ENCODE measurements at places on chromosomes 3 and 15.

DNA sequence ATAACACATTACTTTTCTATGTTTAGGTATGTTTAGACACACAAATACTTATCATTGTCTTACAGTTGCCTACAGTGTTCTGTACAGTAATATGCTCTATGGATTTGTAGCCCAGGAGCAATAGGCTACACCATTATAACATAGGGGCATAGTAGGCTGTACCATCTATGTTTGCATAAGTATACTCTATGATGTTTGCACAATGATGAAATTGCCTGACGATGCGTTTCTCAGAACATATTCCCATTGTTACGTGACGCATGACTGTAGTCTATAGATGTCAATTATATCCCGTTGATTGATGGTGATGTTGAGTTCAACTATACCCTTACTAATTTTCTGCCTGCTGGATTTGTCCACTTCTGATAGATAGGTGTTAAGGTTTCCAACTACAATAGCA, 139.4 kb upstream of the PFN2 start:
- DNase-seq = no peak

DNA sequence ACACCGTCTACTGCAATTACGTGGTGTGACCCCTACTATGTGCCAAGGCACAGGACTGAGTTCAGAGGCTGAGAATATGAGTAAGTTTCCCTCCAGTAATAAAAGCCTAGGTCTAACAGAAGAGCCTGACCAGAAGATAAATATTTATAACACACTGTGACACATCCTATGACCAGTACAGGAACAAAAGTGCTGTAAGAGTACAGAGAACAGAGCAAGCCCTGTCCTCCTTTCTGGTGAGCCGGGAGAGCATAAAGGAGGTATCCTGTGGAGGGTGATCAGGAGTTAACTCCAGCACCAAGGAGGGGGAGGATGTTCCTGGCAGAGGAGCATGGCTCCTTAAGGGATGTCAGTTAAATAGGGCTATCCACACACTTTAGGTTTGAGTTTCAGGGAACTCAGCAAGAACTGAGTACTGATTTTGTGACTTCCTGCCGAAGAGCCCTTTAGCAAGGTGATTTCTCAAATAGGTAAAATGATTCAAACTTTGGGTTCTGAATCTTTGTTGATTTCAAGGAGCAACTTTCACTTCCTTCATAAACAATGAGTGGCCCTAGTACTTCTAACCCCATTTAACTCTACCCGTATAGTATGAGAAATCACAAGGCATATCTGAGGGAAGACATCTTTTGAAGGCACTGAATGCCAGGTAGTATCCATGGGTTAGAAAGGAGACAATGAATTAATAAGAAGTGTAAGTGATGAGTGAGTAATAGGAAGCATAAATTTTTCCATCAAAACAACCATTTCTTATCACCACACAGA, 198.0 kb downstream of the THRB start:
- DNase-seq = no peak

GRCh38 chr3:119236756-119237155, 3.9 kb downstream of the B4GALT4 start:
- DNase-seq = peak; percentile 13

DNA sequence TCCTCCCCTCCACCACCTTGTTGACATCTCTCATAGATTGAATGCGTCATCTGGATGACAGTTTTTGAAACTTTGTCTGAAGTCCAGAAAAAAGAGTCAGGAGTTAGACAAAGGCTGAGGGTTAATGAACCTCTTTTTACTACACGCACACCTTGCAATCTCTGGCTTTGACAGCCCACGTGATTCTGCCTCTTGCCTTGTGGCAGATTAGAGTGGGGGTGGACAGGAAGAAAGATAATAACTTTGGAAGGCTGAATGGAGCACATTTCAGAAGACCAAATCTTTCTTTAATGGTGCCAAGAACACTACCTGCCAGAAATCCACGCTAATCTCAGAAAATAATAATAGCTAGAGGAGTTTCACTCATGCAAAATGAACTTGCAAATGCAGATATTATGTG, 327.9 kb upstream of the TRIM42 start:
- no peak for DNase-seq

GRCh38 chr3:8952130-8952529, 11.1 kb downstream of the RAD18 start:
- DNase-seq = no peak

DNA sequence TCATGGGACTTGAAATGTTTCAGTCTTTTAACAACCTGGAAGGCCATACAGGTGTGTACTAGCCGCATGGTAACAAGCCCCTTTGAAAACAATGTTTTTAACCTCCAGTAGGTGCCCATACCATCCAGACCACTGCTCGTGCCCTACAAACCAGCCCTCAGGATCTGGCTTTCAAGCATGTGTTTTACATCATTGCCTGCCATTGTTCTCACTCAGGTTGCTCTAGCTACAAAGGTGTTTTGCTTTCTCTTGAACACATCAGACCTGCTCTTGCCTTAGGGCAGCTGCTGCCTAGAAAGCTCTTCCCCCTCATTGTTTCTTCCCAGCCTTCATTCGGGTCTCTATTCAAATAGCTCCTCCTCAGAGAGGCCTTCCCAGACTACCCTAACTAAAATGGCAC, 32.3 kb upstream of the MAP3K13 start:
- DNase-seq = no peak

- no peak for DNase-seq
Measured at GRCh38 chr15:62706317-62706716, 336.2 kb upstream of the TPM1 start.

GRCh38 chr3:153906366-153906765, 214.8 kb upstream of the ARHGEF26 start:
- DNase-seq = no peak

DNA sequence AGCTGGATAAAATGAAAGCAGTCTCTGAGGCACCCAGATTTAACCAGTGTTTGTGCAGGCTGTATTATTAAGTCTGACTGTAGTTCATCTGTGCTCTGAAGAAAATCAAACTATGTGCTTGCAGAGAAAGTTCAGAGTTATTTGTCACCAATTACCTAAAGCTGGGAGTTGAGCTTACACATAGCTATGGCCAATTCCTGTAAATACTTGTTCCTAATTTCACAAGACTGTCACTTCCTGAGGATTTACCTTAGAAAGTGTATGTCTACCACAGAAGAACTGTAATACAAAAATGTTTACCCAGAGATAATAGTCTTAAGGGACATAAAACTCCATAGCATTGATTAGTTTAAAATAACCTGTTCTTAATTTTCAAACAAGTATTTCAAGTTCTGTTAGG, 628.4 kb upstream of the TGFBR2 start:
- DNase-seq = no peak

- no peak for DNase-seq
Measured at GRCh38 chr3:179186426-179186825, 38.3 kb downstream of the PIK3CA start.

- no peak for DNase-seq
Measured at GRCh38 chr3:73378207-73378606, 246.5 kb downstream of the PDZRN3 start.

DNA sequence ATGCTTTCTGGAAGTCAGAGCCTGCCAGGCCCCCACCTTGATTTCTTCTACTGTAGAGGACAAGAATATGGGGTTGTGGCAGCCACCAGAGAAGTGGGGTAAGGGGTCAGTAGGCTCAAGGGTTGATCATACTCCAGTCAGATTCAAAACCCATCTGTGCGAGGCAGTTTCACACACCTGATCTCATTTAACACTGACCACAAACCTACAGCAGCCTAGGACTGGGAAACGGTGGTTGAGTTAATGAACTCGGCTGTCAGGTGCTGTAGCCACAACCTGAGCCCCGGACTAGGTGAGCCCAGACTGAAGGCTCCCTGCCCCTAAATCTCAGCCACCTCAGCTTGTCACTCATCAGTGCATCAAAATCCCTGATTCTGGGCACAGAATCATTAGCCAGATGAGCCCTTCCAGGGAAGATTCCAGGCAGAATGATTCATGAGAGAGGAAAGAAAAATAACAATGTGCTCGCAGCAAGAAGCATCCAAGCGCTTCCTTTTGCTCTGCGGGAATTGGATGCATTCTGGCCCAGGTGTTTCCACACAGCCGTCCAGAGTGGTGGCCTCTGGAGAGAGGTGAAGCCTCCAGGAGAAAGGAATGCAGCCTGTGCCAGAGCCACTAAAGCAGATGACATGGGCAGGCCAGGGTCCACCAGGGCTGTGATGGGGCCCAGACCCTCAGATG, 102.1 kb downstream of the SRGAP3 start:
- DNase-seq = no peak

- no peak for DNase-seq
Measured at GRCh38 chr3:187667526-187667925, 2.7 kb downstream of the SST start.

DNA sequence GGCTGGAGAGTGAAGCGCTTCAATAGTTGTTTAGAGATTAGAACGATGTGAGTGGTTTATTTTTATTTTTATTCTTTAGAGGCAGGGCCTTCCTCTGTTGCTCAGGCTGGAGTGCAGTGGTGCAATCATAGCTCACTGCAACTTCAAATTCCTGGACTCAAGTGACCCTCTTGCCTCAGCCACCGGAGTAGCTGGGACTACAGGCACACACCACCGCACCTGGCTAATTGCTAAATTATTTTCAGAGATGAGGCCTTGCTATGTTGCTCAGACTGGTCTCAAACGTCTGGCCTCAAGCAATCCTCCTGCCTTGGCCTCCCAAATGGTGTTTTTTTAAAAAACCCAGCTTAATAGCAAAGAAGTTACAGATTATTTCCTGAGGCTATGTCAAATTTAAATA, 29.0 kb downstream of the PPARG start:
- DNase-seq = no peak

DNA sequence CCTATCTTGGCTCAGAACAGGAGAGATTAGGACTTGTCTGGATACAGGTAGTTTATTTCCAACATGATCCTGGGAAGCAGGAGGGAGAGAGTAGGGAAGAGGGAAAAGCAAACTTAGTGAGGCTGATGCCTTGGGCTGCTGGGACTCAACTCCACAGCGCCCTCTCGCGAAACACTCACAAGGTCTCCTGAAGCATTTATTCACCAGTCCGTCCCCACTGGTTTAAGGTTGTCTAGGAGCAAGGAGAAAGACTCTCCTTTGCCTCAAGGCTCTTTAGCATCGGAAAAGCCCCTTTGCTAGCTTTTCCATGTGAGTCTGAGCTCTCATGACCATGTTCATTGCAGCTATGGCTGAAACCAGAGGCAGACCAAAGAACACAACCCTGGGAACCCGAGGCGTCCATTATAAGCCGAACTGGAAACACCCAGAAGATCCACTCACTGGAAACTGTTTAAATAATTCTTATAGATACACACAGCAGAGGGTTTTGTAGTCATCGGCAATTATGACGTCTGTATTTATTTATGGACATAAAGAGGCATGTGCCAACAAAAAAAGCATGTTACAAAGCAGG, 244.5 kb downstream of the CD47 start:
- DNase-seq = peak; percentile 16

DNA sequence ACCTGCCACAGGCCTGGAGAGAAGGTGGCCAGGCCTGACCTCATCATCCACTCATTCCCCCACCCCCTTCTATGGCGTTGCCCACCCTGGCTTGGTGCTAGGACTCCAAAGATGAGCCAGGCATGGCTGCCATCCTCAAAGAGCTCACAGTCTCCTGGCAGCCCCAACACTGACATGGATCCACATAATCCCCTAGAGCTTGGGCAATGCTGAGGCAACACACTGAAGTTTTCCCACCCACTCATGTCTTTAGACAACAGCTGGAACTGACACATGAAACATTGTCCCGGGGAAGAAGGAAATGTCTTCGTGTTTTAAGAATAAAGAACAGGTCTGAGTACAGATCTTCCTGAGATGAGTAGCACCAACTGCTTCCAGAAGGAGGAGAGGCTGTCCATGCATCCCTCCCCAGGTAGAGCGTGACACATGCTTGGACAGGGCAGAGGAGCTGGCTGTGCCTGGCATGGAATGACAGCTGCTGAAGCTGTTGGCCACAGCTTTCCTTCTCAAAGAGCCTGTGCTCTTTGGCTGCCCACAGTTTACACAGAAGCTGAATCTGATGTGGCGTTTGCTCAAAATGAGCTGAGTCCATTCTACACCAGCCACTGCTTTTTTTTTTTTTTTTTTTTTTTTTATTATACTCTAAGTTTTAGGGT, 70.1 kb downstream of the HOMER2 start:
- DNase-seq = no peak

DNA sequence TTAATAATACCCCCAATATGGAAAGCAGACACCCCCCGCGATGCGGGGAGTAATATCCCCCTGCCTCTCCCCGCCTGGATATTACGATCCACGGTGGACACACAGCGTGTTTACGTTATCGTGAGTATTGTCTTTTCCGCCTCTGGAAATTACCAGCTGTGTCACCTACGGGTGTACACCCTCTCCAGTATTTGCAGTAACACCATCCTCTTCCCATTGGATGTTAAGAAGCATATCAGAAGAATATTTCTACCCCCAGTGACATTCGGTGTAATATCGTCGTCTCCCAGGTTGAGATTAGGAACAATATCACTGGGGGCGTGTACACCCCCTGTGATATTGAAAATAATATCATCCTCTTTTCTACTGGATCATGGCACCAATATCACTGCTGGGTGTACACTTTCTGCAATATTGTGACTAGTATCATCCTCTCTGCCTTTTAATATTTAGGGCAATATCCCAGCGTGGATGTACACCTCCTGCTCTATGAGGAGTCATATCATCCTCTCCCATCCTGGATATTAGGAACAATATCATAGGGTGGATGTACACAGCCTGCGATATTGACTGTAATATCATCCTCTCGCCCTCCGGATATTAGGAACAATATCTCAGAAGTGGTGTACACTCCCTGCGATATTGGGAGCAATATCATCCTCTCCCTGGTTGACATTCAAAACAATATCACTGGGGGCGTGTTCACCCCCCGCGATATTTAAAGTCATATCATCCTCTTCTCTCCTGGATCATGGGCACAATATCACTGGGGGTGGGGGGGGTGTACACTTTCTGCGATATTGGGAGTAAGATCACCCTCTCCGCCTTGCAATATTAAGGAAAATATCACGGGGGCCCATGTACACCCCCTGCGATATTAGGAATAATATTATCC, 20.3 kb upstream of the BMF start:
- no peak for DNase-seq

DNA sequence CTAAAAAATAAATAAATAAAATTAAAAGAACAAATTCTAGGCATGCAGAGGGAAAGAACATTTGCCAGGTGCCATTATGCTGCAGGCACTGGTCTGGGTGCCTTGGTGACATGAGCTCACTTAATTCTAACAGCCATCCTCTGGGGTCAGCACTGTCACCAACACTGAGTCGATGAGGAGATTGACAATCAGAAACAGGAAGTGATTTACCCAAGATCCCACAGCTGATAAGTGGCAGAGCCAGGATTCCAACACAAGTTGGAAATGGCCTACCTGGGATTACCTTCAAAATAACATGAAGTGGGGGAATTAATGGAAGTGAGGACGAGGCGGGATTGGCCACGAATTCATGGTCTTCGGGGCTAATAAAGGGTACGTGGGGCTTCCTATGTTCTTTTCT, 3.6 kb downstream of the PLIN1 start:
- no peak for DNase-seq

DNA sequence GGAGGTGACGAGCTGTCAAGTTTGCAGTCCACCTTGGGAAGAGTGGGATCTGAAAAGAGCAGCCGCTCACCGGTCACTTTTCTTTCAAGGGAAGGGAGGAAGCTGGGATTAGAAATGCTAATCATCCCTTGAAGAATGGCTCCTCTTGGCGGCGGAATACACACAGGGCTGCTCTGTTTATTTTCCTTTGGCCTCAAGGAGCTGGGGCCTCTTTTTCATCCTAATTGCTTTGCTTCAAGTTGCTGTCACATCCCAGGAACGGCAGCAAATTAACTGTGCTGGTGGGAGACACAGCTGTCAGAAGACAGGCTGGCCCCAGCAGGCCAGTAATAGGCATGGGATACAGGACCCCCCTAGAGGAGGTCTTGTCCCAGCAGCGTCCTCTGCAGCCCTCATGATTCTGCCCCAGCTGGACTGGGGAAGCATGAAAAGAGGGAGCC, 6.7 kb downstream of the KBTBD13 start:
- DNase-seq = no peak

All from activated naive CD4-positive, alpha-beta T cell treated with Interleukin-2 at 50 U/mL for 16 hours (primary cell).